ENCODE measurements at places on chromosomes 3 and 15.

GRCh38 chr3:101903451-101903871 lies 54.1 kb downstream of the NFKBIZ start:
- DNase-seq, result no peak

- DNase-seq, result no peak
Observed at GRCh38 chr3:188975600-188976314, 196.0 kb upstream of the TPRG1 start.

DNA sequence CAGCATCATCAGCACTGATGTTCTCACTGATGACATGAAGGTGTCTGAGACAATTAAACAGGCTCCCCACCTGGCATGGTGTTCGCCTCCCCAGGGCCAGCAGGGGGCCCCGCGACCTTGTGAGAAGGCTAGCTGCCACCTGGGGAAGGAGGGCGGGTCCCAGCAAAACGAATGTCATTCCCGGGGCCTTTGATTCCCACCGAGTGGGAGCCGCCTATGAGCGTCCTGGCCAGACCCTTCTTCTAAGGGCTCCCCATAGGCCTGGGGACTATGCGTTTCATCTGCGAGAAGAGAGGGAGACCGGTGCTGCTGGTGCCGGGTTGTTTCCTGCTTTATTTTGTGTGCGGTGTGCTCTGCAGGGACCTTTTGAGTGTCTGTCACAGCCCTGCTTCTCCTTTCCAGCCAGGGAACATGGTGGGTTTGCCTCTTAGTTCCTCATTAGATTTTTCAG lies 20.5 kb upstream of the MINDY4B start:
- peak; percentile 1 for DNase-seq

- no peak for DNase-seq
Observed at GRCh38 chr3:4052706-4053105, 250.5 kb upstream of the SETMAR start.

DNA sequence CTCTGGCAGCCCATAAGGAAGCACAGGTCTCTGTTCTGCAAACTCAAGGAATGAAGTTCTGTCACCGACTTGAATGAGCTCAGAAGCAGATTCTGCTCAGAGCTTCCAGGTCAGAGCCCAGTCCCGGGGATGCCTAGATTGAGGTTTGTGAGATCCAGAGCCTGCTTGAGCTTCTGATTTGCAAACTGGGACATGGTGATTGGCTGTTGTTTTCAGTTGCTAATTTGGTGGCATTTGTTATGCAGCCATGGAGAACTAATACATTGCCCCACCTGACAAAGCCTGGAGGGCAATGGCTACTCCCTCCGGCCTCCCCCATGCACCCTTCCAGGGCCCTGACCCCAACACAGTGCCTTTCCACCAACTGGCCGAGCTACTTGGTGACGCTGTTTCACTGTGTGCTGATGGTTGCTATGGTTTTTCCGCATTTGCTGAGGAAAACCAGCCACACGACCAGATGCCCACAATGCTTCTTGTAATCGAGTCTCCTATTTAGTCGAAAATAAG lies 379.5 kb upstream of the ATP10A start:
- no peak for DNase-seq

DNA sequence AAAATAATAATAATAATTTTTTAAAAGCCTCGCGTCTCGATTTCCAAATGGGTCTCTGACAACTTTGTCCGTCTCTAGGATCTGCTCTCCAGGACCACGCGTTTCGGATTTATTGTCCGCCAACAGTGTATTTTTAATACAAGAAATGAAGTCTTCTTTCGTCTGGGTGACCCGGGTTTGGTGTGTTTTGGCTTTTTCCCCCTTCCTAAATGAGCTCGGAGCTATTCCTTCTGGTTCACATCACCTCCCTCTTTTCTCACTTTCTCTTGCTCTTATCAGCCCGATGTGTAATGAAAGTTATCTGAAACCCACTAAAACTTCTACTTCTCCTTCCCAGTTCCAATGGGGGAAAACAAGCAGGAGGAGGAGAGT lies 516.7 kb downstream of the MECOM start:
- no peak for DNase-seq

DNA sequence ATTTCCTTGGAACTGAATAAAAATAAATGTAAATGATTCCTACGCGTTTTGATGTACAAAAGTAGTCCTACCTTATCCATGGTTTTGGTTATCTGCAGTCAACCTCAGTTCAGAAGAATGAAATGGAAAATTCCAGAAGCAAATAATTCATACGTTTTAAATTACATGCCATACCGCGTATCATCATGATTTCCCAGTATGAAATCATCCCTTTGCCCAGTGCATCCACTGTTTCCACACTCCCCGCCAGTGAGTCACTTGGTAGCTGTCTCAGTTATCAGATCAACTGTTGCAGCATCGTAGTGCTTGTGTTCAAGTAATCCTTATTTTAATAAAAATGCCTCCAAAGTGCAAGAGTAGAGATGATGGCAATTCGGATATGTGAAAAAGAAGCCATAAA lies 9.1 kb upstream of the MFSD1 start:
- DNase-seq, result no peak

- no peak for DNase-seq
Observed at GRCh38 chr3:12141350-12141749, 17.4 kb downstream of the TIMP4 start.

DNA sequence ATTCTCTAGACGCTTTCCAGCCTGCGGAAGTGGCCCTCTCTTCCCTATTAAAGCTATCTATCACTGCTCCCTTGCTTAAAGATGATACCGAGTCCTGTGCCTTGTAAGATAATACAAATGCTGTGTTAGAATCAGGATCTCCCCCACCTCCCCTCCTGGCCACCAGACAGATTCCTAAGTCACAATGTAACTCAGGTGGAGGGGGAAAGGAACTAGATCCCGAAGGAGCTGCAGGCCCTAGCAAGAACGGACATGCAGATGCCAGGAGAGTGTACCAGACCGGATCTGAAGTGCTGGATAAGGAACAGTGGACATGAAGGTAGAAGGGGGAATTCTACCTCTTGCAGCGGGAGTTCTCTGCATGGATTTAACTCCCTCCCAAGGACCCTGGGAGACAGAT lies 230.7 kb upstream of the LYSMD4 start:
- DNase-seq, result no peak

All from stimulated activated CD8-positive, alpha-beta memory T cell treated with anti-CD3 and anti-CD28 coated beads, Interleukin-4, amount 100 ng/mL, for 4 hours (primary cell).